ENCODE measurements at places on chromosomes 6 and 20. TPM values are rescaled to one million over a fixed set of nuclear protein-coding genes. Genes with fewer than 3 reads are reported as not detected.

Gene HLA-DRA
- polyA plus RNA-seq, result 58.4 TPM

DNA sequence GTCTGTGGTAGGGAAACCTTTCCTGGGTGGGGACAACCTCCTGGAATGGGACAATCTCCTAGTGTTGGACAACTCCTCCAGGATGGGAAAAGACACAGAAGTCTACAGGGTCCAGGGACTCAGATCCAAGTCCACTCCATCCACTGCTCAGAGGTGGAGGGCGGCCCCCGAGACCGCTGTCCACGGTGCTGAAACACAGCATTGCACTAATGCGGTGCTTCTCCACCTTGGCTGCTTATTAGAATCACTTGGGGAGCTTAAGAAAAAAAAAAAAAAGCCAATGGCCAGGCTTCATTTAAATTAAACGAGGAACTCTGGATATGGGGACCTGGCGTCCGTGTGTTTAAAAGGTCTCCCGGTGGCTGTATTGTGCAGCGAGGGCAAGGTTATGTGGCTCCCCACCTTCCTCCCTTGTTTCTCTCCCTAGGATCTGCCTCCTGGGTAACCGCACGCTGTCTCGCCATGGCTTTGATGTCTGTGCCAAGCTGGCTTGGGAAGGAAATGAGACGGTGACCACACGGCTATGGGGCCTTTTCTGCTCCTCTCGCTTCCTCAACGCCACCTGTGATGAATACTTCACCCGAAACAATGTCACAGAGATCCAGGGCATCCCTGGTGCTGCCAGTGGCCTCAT is 12.0 kb downstream of the SLC12A5 start:
- peak; percentile 74 for DNase-seq

GRCh38 chr20:4885877-4886276 is 115.4 kb downstream of the SLC23A2 start:
- no peak for DNase-seq

Gene NR2E1
- polyA plus RNA-seq, result not detected

GRCh38 chr6:139519571-139520031 is 145.2 kb upstream of the CITED2 start:
- no peak for DNase-seq

DNA sequence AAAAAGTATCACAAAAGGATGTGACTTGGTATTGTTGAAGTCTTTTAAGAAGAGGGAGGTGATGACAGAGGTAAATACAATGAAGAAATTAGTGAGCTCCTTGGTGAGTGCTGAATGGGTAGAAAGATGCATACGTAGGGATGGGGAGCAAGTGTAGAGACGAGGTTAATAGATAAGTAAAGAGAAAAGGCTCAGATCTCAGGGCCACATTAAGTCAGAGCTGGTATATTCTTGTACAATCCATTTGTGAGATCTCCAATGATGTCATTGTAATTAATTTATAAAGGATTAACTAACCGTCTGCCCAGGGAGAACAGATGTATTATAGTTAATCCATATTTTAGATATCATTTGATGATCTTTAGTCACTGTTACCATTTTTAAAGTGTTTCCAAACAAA is 43.4 kb downstream of the SMPDL3A start:
- DNase-seq, result no peak

GRCh38 chr6:31169123-31169857 is 1.2 kb downstream of the POU5F1 start:
- DNase-seq, result no peak

Measured in renal pelvis (tissue), 12 donors.